DND-41 (cell line): ENCODE measurements at places on chromosomes 3 and 15.
A peak's percentile ranks its signal among the peaks of the same experiment; 100 is the strongest.

GRCh38 chr3:15217841-15218267 lies 11.8 kb downstream of the CAPN7 start:
- DNase-seq: no peak

DNA sequence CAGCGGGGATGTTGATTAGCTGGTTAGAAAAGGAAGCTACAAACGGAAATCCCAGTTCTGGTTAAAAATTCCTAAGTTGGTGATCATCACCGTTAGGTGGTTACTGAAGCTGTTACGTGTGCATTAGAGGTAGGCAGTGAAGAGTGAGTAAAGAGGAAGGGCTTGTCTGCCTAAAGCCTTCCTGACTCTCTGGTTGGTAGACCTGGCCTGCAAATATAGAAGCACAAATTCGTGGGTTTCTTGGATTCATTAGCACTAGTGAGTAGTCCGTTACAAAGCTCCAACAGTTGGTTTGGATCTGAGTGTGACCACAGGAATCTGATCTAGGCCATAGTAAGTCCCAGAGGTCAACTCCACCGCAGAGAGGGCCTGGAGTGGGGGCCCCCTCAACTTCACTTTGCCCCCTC lies 174.0 kb upstream of the TP63 start:
- DNase-seq: no peak

- no peak for DNase-seq
Observed at GRCh38 chr3:78765671-78766485, 1001.9 kb downstream of the ROBO1 start.

- no peak for DNase-seq
Observed at GRCh38 chr3:126133606-126134005, 46.8 kb downstream of the ALDH1L1 start.

GRCh38 chr3:120113128-120114116 lies 19.2 kb upstream of the GSK3B start:
- no peak for DNase-seq

- no peak for DNase-seq
Observed at GRCh38 chr15:63350178-63350621, 31.4 kb downstream of the CA12 start.

GRCh38 chr3:127053979-127054378 lies 71.1 kb downstream of the PLXNA1 start:
- no peak for DNase-seq

DNA sequence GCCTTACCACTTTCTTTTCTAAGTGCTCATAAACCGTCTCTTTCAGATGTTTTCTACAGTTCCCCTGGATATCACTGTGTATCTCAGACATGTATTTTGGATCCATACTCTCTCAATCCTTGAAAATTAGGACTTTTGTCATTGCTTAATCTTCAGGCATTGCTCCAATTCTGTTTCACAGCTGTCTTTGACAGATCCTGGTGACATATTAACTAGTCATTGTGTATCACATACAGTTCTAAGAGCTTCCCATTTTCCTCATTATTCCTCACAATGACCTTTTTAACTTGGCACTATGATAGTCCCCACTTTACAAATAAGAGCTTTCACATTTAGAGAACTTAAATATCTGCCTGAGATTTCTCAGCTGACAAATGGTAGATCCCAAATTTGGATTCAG lies 151.7 kb downstream of the CLSTN2 start:
- no peak for DNase-seq

- peak; percentile 15 for DNase-seq
Observed at GRCh38 chr15:70284438-70285214, 186.9 kb upstream of the TLE3 start.

- DNase-seq: no peak
Observed at GRCh38 chr3:53163444-53164387, 2.7 kb downstream of the PRKCD start.

- DNase-seq: no peak
Observed at GRCh38 chr3:186075489-186075888, 33.4 kb downstream of the ETV5 start.

DNA sequence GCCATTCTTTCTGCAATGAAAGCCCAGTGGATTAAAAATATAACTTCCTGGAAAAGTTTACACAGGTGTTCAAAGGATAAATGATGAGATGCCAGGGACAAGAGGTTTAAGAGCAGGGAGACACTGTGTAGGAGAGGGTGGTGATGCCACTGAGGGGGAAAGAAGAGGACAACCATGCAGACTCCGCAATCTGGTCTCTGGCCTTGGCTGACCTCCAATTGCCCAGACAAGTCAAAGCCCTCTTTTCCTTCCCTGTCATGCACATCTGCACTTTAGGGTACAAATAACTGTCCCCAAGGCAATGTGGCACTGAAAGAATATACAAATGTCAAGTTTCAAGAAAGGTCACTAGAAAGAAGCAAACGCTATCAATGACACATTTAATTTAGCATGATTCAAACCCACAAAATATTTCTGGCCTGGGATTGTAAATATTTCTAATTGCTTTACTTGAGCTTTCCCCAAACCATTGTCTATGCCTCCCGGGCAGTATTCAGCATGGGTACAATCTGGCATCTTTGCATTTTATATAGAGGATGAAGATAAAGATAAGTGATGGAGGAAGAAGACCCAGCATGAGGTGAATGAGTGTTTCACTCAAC lies 319.4 kb downstream of the PLCL2 start:
- no peak for DNase-seq

DNA sequence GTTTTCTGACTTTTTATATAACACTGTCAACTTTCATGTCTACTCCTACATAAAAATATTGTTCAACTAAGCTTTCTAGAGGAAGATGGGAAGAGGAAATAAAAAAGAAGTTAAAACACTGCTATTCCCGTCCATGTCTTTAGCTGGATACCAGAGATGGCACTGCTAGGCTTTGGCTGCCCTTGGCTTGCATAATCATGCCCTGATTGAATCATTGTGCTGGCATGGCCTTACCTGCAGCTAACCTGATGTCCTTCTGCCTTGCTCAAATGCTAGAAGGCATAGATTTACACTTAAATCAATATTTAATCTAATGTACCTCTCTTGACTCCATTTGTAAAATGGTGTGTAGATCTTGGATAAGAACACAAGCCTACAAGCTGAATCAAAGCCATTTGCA lies 539.7 kb upstream of the IL12A start:
- DNase-seq: no peak

DNA sequence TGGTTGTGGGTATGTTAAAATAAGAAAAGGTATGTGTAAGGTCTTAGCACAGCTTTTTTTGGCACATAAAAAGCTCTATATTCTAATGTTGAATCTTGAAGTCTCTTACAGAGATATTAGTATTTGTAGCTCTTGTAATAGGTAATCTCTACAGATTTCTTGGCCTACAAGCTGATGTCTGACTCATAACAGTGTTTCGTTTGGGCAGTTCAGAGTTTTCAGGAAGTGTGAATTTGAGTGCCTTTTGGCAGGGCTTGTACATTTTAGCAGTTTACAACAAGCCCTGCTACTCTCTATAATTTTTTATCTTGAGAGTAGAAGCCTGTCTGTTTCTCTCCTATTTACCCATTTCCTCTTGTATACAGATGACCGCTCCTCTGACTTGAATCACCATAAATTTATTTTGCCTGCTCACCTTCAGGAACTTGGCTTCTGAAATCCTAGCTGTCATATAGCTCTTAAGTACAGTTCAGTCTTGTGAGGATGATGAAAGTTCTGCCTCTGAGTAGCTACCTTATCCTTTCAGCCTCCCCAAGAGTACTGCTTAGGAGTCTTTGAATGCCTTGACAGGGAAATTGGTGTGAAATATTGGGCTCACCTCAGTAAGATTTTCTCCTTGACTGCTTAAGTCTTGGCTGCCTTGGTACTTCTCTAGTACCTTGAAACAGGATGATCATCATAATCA lies 419.9 kb upstream of the RARB start:
- DNase-seq: no peak

DNA sequence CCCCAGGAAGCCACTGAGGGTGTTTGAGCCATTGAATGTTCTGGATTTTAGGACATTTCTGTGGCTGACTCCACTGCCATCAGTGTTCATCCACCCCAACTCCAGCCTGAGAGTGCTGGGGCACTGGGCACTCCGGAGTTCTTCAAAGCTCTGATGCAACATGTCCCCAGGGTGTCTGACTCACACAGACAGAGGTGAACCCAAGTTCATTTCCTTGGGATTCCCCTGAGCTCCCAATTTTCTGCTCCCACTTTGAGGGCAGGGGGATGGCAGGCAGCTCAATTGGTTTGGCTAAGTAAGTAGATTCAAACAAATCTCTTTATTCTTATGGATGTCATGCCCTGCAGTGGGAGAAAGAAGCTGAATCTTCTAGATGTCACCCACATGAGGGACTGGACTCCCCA lies 2.2 kb downstream of the STRA6 start:
- DNase-seq: no peak

DNA sequence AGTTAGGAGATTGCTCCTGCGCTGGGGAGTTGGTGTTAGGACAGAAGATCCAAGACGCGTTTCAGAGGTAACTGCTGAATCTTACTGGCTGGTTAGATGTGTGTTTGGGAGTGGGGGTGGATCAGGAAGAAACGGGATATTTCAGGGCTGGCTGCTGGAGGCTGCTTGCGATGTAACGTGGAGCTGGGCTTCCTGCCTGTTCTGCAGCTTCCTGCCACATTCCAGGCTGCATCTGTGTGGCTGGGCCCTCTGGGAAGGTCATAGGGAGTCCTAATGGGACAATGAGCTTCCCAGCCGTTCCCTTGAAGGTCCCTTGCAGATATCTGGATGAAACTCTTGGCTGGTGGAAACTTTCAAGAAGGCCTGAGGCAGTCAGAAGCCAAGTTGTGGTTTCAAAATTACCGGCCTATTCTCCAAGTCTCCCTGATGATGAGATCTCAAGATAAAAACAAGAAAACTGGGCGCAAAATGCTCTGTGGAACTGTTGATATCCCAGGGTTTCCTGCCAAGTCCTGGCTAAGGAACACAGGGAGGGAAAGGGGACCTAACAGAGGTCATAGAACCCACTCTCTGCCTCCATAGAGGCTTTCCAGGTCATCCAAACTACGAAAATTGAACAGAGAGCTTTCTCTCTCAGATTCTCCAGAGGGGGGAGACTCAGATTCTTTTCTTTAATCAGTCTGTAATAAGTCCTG lies 67.0 kb downstream of the NOX5 start:
- DNase-seq: no peak

DNA sequence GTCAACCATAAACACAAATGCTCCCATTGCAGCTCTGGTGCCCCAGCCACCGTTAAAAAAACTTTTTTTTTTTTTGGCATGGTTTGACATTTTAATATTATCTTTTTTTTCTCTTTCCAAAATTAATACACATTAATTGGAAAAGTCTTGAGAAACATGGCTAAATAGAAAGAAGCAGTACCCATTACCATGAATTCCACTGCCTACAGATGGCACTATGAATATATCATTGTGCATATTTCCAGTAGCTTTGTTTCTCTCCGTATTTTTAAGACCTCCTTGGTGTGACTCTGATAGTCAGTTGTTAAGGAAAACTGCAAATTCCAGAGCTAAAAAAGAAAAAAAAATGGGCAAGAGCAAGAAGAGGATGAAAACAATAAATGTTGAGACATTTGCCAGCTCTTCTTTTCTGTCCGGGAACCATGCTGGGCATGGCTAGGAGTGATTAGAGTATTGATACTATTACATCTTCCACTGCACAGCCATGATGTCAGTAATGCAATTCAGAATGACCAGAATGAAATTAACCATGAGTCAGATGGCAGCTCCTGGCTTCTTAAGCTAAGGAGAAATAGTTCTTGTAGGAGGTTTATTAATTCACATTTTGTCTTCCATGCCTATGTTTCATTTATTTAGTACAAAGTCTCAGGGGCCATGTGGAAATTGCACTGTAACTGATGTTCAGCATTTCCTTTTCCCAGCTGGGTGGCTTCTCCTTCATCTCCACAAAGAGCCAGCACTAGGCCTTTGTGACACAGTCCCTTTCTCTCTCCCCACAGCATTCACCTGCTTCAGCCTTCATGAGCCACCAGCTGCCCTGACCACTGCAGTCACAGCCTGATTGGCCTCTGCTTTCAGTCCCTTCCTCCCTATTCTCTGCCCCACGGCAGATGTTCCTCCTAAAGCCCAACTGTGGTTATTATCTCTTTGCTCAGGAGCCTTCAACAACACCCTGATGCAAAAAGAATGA lies 31.8 kb downstream of the SLC7A14 start:
- DNase-seq: no peak

DNA sequence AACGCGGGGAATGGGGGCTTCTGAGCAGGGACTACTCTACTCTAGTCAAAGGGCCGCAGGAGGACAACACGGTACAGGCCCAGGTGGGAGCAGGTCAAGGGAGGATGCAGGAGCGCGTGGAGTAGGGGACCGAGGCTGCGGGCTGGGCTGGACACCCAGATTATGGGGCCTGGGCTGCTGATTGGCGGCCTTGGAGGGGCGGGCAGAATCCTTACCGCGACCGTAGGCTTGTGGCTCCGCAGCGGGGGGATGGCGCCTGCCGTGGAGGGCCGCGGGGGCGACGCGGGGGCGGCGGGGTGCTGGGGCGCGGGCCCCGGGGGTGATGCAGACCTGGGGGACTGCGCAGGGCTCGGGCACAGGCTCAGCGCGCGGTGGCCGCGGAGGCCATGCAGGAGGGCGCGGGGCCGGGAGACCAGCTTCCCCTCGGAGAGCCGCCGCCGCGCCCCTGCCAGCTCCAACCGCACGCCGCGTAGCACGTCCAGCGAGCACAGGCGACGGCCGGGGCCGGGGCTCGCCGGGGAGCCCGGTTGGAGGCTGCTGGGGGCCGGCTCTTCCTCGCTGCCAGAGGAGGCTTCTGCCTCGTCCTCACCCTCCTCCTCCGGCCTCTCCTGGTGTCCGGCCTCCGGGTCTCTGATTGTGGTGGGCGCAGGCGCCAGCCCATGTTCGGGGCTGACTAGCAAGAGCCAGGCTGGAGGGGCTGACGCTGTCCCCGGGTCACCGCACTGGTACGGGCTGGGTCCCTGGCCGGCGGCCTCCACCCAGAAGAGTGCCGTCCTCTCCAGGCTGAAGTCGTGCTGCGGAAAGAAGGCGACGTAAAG lies 12.9 kb downstream of the UBAP1L start:
- DNase-seq: no peak

DNA sequence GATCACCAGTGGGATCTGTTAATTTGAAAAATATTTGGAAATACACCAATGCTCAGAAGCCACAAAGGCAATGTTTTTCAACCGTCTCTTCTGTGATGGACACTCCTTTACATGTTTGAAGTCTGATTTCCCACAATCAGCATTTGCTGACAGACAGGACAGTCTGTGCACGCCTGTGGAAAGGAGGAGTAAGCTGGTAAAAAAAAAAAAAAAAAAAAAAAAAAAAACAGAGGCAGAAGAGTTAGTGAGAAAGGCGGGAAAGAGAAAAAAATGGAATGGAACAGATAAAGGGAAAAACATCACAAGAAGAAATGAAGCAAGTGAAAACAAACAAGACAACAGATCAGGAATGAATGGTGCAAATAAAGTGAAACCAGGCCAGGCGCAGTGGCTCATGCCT lies 35.0 kb downstream of the PRTG start:
- DNase-seq: no peak
